Activated CD4-positive, CD25-positive, alpha-beta regulatory T cell treated with anti-CD3 and anti-CD28 coated beads, Interleukin-2, amount 50 U/mL, for 16 hours (primary cell): ENCODE measurements at places on chromosomes 11 and 22.

DNA sequence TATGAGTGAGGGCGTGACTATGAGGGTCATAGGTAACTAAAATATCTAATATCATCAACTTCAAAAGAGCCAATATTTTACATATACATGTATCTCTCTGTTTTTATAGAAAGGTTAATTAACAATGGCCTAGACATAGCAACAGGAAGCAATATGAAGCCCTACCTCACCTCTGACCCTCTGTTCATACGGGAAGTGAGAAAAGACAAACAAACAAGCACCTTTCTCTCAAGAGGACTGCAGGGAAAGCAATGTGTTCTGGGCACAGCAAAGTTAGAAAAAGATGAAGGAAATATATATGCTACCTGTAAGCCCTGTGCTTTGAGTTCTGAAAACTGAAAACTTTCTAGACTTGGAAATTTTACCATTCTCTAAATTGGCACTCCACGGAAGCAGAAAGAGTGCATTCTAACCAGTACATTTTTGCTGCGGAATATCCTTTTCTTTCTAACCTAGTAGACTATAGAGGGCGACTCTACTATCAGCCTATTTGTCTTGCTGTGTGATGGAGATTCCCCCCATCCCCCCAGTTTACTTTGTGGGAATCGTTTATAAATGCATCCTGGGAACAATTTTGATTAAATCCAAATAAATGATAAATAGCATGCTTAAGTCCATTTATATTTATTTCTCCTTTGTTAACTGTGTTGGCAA lies 830.4 kb upstream of the FAT3 start:
- no peak for DNase-seq

- no peak for DNase-seq
Observed at GRCh38 chr11:57515332-57516060, at the start of gene SLC43A1. SLC43A1 (minus strand) TSS chr11:57515702; CDS start chr11:57514111, 1,591 bp downstream.

- DNase-seq: no peak
Observed at GRCh38 chr11:75196426-75196825, 44.1 kb upstream of the TPBGL start.

- DNase-seq: no peak
Observed at GRCh38 chr11:78168539-78169477, 19.6 kb downstream of the KCTD21 start.

DNA sequence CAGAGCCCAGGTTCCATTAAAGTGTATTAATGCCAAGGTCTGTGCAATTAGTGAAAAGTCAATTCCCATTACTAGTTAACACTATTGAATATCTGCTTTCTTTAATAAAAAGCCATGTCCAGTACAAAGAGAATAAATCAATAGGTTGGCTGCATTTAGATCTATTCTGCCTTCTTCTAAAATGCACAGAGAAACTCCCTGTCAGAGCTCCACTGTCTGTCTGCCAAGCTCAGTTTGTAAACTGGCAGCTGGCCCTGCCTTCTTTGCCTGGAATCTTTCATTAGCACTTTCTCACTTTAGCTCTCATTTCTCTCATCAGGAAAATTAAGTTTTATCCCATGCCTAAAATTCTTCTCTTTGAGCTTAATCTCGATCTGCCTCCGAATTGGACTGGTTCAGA lies 35.6 kb downstream of the ARL14EP start:
- no peak for DNase-seq

GRCh38 chr11:83257761-83258168 lies 28.4 kb downstream of the CCDC90B start:
- DNase-seq: no peak

GRCh38 chr11:88327061-88327460 lies 10.5 kb downstream of the CTSC start:
- no peak for DNase-seq
